GM23248 (cell line): ENCODE measurements at places on chromosomes 16 and 17. TPM values are rescaled to one million over a fixed set of nuclear protein-coding genes. Genes with fewer than 3 reads are reported as not detected.
A peak's percentile ranks its signal among the peaks of the same experiment; 100 is the strongest.

DNA sequence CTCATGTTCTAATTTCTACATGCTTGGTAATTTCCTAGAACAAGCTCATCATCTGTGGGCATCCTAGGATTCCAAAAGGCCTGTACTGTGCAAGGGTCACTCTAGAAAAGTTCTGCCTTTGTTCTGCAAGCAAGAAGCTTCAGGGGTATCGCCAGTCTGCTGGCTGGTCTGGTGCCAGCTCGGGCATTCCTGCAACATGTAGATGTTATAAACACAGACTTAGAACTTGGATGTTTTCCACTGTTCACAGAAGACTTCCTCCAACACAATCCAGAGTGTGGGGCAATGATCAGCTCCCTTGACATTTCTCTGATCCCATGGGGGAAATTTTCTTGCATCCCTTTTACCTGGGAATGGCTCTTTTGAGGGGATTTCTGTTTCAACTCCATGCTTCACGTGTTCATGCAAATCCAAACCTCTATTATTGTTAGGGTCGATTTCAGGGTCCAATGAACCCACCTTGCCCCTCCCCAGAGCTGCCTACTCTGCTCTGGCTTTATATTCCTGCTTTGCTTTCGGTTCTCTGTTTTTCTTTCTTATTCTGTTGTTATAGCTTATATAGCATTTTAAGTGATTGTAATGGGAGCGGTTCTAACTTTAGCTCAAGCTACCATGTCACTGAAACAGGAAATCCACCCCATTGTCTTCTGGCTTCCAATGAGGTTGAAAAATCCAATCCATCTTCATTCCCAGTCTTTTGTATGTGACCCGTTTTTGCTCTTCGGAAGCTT, 25.3 kb downstream of the UBE2O start:
- peak; percentile 49 for DNase-seq

The HS3ST2 gene
- polyA plus RNA-seq: not detected in 2 replicates

DNA sequence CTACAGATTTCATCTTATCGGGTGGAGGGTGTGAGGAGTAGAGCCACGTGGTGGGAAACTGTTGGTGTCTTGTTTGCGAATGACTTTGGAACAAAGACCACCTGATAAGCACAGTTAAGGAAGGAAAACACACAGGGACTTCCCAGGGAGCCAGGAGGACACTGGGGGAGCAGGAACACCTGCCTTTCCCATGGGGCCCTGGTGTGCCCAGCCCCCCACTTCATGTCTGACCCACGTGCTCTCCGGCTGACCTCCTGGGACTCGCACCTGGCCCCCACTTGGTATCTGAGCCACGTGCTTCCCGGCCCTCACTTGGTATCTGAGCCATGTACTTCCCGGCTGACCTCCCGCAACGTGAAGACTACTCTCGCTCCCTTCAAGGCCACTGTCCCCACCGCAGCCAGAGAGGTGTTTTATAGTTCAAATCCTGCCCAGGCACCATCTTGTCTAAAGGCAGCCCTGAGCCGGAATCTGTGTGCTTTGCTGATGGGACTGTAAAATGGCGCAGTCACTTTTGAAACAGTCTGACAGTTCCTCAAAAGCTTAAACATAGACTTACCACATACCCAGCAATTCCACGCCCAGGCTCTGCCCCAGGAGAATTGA, 5.4 kb upstream of the CSNK1D start:
- no peak for DNase-seq

- no peak for DNase-seq
These were observed 11.6 kb upstream of the MPRIP start for GRCh38 chr17:17030515-17031211.

GRCh38 chr17:77185137-77185536, 44.4 kb downstream of the SEC14L1 start:
- peak; percentile 27 for DNase-seq

GRCh38 chr17:59807892-59808509, 84.7 kb downstream of the TUBD1 start:
- DNase-seq: peak; percentile 78

DNA sequence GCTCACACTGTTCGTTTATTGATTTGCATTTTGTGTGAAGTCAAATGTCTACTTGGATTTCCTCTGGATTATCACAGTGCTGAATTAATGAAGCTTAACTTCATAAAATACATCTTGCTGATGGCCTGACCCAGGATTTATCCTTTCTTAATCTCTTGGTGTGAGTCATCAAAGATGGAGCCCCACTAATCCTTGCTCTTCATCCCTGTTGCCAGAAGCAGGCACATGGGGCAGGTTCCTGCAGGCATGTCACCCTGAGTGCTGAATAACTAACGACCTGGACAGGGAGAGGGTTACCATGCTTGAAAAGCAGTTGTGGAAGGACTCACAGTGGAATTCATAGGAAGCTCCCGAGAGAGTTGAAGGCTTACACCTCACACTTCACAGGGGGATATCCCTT, 56.0 kb upstream of the FA2H start:
- DNase-seq: no peak

The RASL10B gene
- polyA plus RNA-seq: 0.08 and 0.11 TPM in 2 replicates

- no peak for DNase-seq
These were observed 88.5 kb downstream of the MRC2 start for GRCh38 chr17:62715882-62716390.

GRCh38 chr17:6488008-6488539, 43.8 kb downstream of the PIMREG start:
- peak; percentile 20 for DNase-seq

The MMP15 gene
- 0.39 and 0.45 TPM in 2 replicates for polyA plus RNA-seq

- peak; percentile 86 for DNase-seq
These were observed 170.2 kb downstream of the RAB11FIP4 start for GRCh38 chr17:31561469-31562375.

DNA sequence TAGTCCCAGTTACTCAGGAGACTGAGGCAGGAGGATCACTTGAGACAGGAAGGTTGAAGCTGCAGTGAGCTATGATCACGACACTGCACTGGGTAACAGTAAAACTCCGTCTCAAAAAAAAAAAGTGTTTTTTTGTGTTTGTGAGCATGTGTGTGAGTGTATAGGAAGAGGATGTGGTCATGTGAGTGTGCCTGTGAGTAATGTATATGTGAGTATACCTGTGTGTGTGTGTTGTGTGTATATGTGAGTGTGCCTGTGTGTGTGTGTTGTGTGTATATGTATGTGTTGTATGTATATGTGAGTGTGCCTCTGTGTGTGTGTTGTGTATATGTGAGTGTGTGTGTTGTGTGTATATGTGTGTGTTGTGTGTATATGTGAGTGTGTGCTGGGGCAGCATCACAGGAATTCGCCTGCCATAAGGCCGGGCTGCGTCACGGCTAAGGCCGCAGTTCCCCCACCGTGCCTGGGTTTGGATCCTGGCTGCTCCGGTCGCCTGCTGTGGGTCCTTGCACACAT, 21.4 kb upstream of the NPTX1 start:
- peak; percentile 15 for DNase-seq

GRCh38 chr17:60392845-60393702, 1.1 kb upstream of the USP32 start:
- peak; percentile 70 for DNase-seq

DNA sequence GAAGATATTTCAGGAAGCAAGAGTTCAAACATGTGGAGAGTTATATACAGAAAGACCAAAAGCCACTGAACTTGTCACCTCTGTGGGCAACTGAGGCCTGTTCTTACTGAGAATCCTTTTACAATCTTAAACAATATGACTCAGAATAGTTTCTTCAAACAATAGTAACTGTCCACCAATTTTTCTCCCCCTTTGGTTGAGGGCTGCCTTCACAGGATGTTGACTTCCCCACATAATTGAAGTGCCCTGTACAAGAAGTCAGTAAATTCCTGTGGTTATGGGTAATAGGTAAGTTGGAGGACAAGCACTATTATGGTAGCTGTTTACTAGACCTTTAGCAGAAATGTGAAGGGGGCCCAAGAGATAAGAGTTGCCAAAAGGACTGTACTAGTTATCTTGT, 215.8 kb downstream of the CDH8 start:
- DNase-seq: no peak

GRCh38 chr17:28081467-28081866, 39.0 kb downstream of the NLK start:
- no peak for DNase-seq

GRCh38 chr17:43588664-43589435, 42.7 kb upstream of the ETV4 start:
- no peak for DNase-seq

The CHST4 gene
- not detected in 2 replicates for polyA plus RNA-seq

The DECR2 gene
- polyA plus RNA-seq: 25.2 and 26.1 TPM in 2 replicates

DNA sequence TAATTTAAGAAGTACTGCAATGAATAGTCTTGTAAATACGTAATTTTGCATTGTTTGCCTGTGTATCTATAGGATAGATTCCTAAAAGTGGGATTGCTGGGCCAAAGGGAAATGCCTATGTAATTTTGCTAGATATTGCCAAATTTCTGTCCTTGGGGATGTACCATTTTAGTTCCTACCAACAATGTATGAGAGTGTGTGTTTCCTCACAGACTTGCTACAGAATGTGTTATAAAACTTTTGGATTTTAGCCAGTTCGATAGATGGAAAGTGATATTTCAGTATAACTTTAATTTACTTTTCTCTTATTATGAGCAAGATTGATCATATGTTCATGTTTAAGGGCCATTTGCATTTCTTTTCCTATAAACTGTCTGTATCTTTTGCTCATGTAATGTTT, 8.3 kb downstream of the TANGO6 start:
- DNase-seq: no peak

The ZNF469 gene
- polyA plus RNA-seq: 0.65 and 0.70 TPM in 2 replicates

DNA sequence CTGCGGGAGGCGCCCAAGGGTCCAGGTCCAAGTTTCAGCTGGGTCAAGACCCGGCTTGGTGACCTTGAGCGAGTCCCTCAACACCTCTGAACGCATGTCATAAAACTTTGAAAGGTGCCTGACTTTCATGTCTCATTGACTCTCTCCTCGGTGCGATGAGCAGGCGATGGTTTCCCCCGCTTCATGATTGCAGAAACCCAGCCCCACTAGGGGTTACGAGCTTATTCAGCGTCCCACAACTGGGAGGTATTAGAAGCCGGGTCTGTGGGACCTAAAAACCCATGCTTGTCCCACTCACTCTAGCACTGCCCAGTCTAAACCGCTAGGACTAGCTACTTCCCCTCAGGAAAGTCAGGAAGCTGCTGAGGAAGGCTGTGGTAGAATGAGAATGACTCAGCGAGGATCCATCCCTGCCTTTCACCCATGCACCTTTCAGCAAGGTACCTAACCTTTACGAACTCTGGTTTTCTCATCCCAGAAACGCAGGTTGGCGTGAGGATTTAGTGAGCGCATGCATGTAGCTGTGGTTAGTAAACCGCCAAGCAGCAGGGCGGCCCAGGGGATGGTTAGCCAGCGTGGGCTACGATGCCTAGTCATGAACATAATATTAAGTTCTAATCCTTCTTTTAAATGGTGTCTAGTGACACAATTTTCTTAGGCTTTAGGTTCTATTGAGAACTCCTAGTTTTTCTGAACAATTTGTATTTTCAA, 26.2 kb upstream of the RFFL start:
- peak; percentile 62 for DNase-seq

DNA sequence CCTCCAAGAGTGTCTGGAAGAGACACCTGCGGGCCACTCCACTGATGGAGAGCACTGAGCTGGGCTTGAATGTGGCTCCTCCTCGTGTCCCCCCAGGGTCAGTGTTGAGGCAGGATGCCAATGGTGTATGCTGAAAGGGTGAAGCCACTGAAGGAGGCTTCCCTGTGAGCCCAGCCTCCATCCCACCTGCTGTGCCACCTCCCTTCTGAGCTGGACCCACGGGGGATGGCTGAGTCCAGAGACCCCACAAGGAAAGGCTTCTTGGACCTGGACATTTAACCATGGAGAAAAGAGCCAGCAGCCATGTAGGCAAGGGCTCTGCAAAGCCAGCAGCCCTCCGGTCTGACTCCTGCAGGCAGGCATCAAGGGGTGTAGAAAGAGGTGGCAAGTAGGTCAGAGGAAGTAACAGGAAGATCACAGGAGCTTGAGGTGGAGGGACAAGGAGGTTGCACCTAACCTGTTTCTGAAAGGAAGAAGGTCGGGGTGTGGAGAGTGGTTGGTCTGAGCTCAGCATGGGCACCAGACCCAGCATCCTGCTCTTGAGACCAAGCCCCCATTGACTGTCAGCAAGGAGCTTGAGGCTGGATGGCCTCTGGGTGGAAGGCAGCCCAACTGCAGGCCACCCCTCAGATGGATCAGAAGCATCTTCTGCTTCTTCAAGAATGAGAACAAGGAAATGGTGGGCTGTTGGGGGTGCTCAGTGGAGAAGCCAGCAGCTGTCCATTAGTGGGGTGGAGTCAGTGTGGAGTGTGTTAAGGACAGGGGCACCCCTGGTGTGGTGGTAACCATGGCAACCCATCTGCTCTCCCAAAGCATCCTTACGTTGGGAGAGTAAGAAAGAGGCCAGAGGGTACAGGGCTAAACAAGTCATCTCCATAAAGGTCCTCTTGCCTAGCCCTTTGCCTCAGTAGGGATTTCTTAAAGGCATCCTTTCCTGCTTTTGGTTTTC, 80.7 kb downstream of the PLD6 start:
- DNase-seq: no peak

The TBC1D3I gene
- polyA plus RNA-seq: not detected in 2 replicates

DNA sequence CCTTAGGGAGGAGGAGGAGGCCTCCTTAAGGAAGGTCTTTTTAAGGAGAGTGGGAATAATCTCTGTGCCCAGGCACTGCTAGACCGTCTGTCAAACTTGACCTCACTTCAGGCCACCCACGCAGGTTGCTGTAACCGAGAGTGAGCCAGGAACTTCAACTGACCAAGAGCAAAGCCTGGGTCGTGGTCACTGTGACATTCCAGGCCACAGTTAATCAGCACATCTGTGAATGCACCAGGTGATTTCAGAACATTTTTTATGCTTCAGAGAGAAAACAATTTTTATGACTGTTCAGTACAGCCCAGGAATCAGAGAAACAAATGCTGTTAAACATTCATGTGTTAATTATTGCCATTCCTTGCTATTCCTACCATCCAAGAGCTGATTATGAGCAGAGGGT, 226.6 kb upstream of the ASIC2 start:
- no peak for DNase-seq

The NUDT7 gene
- polyA plus RNA-seq: 6.2 and 7.9 TPM in 2 replicates

DNA sequence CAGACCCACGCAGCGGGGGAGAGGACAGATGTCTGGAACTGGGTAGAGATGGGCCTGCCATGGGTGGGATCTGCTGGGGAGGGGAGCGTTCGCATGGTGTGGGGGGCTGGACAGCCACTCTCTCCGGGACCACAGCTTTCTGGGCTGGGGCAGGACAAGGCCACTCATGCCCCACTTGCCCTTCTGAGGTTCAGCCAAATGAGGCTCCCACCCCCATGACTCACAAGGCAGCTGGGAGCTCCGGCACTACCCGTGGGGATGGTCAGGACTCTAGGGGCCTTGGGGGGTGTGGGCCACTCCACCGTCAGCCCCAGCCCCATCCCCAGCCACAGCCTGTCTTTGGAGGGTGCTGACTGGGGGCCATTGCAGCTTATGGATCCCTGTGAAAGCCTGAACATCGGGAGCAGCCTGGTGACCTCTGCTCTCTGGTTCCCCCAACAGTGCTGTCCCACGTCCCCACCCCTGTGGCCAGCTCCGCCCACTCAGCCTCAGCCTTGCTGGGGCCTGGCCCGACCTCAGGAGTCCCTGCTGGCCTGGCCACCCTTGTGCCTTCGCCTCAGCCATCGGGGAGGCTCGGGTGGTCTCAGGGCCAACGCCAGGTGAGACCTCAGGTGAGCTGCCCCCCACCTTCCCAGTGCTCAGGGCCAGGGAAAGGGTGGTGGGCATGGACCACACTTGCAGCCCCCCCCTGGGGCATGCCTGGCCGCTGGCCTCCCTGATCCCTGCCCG, 4.7 kb upstream of the CDH15 start:
- peak; percentile 53 for DNase-seq

The KARS1 gene
- 130 and 134 TPM in 2 replicates for polyA plus RNA-seq

- DNase-seq: no peak
These were observed 179.8 kb upstream of the HSBP1 start for GRCh38 chr16:83627996-83628395.
